Activated T-helper 9 cell treated with anti-CD3 and anti-CD28 coated beads, Interleukin-2, amount 50 U/mL, for 16 hours (primary cell): ENCODE measurements at places on chromosomes 1 and 21.

DNA sequence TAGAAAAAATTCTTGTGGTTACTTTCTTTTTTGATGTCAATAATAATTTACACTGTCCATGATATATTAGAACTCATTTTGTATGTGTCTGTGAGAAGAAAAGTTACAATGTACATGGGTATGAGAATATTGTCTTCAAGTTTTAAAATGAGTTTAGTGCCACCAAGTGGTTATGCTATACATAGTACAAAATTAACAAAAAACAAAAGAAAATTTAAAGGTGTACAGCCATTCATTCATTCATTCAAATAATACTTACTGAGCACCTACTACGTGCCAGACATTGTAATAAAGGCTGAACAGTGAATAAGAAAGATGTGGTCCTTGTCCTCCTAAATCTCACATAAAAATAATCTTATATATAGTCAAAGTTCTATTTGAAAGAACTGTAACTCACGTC lies 27.7 kb downstream of the UCHL5 start:
- no peak for DNase-seq

DNA sequence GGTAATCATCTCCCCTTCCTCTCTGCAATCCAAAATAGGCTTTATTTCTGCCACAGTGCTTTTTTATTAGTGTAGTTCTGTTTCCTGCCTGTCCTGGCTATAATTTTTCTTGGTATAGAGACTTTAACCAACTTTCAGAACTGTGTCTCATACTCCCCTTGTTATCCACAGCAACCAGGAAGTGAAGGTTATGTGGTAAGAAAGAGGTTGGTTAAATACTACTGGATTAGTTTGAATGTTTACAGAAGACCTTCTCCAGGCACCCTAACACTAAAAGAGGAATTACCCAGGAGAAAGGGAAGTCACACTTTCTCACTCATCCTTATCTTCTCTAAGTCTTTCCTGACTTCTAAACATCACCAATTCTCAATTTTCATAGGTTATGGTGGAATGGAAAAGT lies 17.8 kb upstream of the TNFSF4 start:
- DNase-seq: no peak

DNA sequence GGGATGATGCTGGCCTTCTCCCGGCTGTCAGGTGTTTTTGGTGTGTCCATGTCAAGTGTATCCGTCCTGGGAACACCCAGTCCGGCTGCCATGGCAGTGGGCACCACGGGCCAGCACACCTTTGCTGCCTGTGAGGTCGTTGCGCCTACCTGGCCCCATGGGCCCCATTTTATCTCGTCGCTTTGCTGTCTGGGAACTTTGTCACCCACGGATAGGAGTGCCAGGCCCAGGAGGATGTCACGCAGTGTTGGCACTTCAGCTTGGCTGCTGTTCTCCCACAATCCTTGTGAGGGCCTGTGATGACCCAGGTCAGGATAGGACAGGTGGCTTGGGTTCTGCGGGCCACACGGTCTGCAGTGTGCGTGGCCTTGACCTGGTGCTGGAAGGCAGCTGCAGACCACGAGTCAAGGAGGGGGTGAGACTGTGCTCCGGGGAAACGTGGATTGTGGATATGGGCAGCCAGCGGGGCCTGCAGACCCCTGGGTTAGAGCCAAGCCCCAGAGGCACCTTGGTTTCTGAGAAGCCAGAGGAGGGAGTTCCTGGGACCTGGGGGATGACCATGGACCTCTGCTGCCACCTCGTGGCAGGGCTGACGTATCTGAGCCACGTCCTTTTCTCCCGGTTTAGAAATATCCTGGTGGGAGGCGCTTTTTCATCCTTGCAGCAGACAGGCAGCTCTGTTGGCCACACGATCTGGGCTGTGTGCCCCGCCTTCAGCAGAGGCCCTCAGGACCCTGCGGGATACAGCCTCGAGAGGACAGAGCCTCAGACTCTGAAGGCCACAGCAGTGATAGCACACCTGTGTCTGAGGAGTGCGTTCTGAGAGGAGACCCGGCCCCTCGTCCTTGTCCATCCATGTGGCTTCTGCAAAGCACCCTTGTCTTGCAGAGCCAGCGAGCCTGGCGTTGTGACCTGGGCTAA lies 161.1 kb upstream of the COL6A1 start:
- peak; percentile 63 for DNase-seq

DNA sequence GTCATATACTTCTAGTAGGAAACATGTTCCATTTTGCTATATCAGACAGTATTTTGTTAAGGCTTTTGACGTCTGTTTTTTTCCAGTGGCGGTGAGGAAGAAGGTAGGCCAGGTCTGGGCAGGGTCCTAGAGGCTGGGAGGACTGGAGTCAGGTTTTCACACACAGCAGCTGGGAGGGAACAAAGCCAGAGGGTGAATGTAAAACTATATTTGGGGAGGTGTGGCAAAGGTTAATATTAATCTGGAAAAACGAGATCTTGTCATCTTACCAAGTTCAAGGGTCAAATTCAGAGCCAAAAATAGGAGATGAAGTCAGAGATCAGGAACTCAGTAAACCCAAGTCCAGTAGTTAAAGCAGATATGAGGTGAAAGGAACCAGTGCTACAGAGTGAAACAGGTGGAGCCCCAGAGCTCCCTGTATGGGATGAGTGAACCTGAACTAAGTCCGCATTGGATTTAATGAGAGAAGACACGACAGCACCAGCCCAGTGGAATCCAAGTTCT lies 10.7 kb upstream of the OTUD7B start:
- DNase-seq: no peak

DNA sequence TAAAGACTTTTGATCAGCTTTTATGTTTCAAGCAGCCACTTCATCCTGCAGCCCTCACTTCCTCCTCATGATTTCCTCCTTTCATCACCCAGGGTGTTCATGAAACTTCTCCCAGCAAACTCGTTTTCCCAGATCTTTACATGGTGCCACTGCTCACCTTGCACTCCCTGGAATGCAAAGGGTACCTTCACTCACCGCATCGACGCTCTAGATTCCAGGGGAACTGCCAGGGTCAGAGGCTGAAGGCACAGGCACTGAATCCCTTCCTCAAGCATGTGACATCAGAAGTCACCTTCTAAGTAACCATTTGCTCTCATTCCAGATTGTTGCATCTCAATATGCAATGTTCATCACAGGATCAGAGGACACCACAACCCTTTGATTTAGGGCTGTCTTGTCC lies 82.8 kb downstream of the PRKAB2 start:
- DNase-seq: no peak

DNA sequence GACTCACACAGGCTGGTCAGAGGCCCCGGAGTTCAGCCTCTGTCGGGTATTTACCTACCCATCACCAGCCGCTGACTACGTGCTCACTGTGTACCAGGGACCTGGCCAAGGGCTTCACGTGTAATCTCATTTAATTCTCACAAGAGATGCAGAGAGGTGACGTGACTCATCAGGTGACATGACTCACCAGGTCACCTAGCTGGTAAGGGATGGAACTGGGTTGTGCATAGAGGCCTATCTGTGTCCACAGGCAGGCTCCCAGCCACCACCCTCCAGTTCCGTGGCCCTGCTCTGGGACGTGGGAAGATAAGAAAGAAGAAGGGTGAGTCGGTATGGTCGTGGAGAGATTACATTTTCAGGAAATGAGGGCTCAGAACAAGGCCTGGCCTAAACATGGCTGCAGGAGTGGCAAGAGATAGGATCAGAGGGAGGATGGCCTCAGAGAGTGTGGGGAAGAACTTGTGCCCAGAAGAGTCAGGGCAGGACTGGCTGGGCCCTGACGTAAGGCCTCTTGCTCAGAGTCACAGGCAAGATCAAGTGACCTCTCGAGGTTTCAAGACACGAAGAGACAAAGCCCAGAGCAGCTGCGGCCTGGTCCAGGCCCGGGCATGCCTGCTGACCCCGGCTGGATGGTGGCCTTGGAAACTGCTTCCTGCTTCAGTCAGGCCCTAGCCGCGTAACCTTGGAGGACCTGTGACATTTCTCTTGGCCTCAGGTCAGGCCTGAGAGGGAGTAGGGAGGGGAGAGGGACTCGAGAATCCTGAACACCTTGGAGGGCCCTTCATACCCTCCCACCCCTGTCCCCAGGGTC lies 52.7 kb upstream of the WASF2 start:
- no peak for DNase-seq

DNA sequence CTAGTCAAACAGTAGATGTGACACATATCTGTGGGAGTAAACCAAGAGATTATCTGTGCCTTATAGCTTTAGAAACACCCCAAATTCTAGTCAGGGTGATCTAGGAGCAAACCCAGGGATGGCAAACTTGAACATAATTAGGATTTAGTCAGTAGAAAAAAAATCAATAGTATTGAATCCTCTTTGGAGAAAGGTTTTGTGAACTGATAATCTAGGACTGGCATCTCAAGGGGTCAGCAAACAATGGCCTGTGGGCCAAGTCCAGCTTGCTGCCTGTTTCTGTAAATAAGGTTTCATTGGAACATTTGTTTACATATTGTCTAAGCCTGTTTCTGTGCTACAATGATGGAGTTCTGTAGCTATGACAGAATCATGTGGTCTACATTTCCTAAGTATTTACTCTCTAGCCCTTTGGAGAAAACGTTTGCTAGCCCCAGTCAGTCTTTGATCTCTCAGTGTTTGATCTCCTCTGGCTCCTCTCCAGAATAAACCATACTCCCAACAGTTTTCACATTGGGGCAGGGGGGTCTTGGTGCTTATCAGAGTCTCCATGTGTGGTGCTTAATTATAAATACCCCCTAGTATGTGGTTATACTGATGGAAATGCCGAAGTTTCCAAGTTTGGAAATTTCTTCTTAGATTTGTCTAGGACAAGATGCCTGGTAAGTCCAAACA lies 385.8 kb downstream of the NTNG1 start:
- DNase-seq: no peak

DNA sequence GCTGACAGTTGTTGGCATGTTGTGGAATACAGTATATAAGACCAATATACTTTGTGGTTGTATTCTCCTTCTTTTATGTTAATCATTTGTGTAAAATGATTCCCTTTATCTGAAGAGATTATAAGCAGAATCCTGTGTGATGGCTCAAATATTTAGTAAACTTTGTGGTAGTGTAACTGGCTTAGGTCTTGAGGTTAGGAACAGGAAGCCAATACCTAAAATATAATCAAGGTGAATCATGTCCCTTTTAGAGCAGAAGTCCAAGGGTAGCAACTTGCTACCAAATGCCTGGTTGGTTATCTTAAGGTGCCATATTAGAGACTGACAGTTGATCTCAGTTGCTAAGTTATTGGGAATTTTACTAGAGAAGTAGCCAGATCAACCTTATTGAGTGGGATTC lies 398.5 kb upstream of the ADAMTS5 start:
- DNase-seq: no peak

DNA sequence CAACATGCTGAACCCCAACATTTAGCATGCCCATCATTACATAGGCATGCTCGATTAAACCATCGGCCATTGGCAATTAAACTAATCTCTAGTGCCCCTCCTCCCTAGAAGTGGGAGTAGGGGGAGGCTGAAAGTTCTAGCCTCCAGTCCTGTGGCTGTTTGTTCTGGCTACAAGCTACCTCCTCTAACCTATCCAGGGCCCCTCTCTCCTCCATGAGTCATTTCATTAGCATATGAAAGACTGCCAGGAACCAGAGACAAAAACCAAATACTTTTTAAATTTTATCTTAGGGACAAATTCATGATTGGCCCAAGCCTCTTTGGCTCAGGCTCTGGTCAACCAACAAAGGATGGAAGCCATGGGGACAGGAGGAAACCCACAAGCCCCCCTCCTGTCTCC lies 231.1 kb downstream of the CACNA1E start:
- DNase-seq: no peak

GRCh38 chr1:203632941-203633340 lies 6.3 kb downstream of the ATP2B4 start:
- DNase-seq: no peak

DNA sequence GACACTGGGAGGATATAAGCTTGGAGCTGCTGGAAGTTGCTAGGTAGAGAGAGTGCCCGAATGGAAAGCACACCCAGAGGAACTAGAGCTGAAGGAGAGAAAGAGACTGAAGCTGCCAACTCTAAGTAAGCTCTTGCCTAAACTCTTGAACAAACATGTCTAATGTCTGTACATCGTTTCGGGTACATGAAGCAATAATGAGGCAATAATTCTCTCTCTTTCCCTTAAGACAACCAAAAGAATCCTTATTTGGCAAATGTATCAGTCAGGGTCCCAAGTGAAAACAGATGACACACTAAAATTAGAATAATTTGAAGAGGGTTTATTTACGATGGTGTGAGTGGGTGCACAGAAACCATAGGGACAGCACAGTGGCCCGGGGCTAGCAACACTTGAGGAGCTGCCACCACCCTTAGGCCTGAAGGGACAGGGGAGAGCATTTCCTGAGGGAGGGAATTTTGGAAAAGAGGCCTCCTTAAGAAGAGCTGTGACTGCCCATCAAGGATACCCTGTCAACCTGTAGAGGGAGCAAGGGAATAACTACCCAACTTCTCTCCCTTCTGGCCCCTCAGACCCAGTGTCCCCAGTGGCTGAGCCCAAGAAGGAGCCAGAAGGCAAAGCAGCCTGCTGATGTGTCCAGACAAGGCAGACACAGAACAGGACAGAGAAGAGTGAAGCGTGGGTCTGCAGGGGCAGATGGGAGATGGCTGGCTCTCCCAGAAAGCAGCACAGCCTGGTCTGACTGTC lies 36.1 kb upstream of the KHDRBS1 start:
- DNase-seq: no peak

DNA sequence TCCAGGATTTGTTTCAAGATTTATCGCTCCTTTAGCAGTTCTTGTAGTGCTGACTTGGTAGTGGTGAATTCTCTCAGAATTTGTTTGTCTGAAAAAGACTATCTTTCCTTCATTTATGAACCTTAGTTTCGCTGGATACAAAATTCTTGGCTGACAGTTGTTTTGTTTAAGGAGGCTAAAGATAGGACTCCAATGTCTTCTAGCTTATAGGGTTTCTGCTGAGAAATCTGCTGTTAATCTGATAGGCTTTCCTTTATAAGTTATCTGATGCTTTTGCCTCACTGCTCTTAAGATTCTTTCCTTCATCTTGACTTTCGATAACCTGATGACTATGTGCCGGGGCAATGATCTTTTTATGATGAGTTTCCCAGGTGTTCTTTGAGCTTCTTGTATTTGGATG lies 28.9 kb downstream of the RPAP2 start:
- no peak for DNase-seq

DNA sequence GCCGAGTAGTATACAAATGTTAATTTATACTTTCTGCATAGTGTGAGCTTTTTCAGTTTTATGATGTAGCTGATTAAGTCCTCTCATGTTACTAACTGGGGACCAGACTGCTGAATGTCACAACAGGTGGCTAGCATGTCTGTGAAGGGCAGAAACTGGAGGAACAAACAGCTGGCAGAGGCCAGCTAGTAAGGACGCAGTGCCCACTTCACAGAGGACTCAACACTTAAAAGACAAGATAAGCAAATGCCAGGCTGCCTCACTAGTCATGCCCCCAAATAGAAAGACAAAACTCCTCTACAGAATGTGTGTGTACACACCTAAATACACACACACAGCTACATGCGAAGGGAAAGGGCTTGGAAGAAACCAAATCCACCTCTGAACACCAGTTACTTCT lies 73.8 kb upstream of the ZNF678 start:
- DNase-seq: no peak

- DNase-seq: no peak
Measured at GRCh38 chr1:41803656-41804055, 115.1 kb downstream of the HIVEP3 start.

- no peak for DNase-seq
Measured at GRCh38 chr1:10975567-10976326, 36.7 kb upstream of the TARDBP start.
